Right atrium auricular region (tissue), 2 donors: ENCODE measurements at places on chromosomes 4 and X. TPM values are rescaled to one million over a fixed set of nuclear protein-coding genes. Genes with fewer than 3 reads are reported as not detected.

The PDZD11 gene
- total RNA-seq = 30.2 TPM

The RASL11B gene
- 12.2 TPM for total RNA-seq

The EDA gene
- 14.9 TPM for total RNA-seq

The STBD1 gene
- total RNA-seq = 28.4 TPM
